ENCODE measurements at places on chromosomes 7 and 10. TPM values are rescaled to one million over a fixed set of nuclear protein-coding genes. Genes with fewer than 3 reads are reported as not detected.

The TMEM254 gene
- total RNA-seq: 12.1 TPM

The CALHM3 gene
- not detected for total RNA-seq

The ETV1 gene
- 2.3 TPM for total RNA-seq

- DNase-seq: no peak
Measured at GRCh38 chr7:43479042-43479441, 103.9 kb upstream of the STK17A start.

DNA sequence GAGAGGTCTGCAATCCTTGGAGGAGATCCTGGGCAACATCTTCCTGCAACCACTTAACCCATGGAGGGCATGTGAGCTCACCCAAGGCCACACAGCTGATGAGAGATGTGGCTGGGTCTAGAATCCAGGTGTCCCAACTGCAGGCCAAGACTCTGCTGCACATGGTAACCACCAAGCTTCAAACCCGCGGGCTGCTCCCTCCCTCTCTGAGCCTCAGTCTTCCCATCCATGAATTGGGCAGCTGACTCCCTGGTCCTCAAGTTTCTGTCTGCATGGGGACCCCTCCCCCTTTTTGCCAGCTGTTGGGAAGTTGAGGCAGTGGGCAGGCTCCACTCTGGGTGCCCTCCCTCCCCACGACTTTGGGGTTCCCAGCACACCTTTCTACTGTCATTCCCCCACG, 20.9 kb upstream of the INMT start:
- no peak for DNase-seq

DNA sequence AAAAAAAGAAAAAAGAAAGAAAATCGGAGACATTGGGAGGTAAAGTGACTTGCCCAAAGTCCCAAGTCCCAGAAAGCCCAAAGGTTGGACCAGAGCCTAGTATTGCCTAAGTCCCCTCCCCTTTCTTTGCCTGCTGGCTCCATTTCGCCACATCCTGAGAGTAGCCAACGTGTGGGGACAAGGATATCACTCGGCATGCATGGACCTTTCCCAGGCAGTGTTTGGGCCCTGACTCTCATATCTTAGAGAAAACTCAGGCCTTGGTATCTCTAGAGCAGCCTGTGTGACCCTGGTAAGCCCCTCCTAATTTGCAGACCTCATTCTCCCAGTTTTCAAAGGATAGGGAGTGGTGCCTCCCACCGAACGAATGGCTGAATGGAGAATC, 294.2 kb upstream of the ZMIZ1 start:
- no peak for DNase-seq

DNA sequence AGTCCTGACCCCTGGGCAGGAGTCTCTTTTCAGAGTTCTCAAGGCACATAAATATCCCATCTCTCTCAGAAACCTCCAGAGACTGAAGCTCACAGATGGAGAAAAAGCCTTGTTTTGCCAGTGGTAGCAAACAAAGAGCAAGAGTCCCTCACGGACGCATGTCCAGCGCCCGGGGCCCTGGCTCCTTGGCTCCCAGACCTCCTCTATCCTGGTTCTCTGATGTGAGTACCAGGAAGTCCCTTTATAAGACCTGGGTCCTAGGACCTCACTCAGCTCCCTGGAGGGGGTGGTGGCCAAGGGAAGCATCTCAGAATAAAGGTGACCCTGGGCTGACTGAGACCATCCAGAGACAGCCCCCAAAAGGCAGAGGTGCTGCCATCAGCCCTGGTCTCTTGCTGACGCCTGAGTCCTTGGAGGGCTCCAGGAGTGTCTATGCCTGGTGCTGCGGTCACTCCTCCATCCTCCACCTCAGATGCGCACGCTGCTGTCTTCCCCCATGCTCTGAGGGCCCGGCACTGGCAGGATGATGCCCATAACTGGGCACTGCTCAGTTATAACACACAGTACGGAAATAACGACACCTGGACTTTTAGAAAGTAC, 221.5 kb downstream of the TNS3 start:
- DNase-seq: no peak

- no peak for DNase-seq
Measured at GRCh38 chr10:3395458-3395861, 222.9 kb upstream of the PITRM1 start.

DNA sequence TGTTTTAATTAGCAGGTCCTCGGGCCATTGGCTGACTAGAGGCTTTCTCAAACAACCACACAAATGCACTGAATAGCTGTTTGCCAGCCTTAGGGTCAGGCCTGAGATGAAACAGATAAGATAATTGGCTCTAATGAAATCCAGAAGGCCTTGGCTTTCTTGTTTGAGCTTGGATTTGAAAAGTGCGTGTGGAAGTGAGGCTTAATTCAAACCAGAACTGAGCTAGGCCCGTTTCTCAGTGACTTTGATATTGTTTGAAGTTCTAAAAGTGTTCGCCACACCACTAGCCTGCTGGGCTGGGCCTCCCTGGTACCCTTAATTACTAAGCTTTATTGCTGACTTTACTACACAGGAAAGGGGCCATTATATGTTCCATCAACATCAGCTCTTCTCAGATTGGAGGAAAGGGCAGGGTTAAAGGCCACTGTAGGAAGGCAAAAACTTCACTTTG, 270.6 kb downstream of the TWIST1 start:
- no peak for DNase-seq

GRCh38 chr7:7335215-7335614, 152.9 kb downstream of the C1GALT1 start:
- DNase-seq: no peak

- no peak for DNase-seq
Measured at GRCh38 chr7:148718431-148718830, 19.7 kb downstream of the CUL1 start.

DNA sequence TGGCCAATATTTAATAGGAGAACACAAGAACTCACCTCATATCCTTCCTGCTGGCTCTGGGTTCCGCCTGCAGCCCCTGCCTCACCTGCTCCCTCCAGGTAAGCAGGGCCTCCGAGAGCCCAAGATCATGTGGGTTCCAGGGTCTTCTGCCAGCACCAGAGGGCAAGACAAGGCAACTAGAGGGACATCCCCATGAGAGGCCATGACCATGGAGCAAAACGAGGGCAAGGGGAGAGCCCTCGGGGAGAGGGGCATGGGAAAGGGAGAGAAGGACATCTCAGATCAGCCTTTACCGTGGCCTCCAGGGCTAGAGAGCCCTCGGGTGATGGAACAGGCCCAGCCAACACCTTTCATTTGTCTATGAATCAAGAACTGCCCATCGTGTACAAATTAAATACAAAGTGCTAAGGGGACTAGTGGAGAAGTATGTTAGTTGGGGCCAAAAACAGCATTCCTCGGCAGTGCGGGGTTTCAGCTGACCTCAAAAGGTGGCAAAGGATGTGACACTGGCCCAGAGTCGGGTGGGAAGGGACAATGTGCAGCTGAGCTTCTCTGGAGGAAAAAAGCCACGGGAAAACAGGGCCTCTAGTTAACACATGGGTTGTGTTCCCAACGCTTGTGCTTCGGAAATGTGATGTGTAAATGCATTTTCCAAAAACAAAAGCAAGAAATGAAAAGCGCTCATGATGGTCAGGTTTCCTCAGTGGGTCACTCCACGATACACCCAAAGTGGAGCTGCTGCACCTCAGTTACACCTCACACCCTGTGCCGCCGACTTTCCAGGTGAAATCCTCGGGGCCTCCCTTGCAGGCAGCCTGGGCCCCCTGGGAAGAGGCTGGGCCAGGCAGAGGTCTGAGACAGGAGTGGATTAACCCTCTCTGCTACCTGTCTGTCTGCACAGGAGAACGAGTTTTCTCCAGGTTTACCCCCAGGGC, 2.0 kb downstream of the AOC1 start:
- no peak for DNase-seq
